T-cell (primary cell): ENCODE measurements at places on chromosomes 6 and 20.

DNA sequence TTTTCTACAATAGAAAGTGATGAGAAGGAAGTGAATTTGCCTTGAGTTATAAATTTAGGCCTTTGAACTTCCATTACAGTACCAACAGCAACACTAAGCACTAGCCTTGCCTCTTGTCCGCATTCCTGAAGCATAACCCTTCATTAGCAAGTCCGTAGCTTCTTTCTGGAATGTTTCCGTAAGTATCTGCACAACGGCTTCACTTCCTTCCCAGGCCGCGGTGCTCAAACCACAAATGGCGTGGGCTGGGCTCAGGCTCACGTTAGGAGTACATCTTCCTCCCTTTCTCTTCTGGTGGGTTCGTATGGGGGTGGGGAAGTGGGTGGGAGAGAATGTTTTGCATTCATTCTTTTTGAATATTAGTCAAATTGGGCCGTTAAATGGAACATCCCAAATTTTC lies 193.8 kb upstream of the SNX9 start:
- DNase-seq: no peak
- no peaks in the 10 kb centered on the region for H3K27me3 ChIP-seq
- H3K4me1 ChIP-seq: no peaks in the 10 kb centered on the region
- no peak overlapping the region for H3K4me3 ChIP-seq
- no peaks in the 10 kb centered on the region for H3K36me3 ChIP-seq
- H3K27ac ChIP-seq: no peak overlapping the region

DNA sequence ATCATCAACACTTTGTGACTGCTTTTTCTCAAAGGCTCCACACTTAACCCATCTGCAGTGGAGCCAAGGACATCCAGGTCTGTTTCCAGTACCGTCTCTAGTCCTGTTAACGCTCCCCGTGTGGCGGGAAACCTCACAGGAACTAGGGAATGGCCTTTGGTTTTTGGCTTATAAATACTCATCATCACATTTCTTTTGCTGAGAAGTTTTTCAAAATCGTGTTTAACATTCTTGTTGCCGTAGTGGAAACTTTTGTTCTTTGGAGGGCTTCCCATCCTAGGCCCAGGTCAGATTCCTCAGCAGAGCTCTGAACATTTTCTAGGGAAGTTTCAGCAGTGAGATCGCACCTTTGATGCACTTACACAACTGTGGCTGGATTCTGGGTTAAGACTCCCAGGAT lies 24.6 kb downstream of the DAAM2 start:
- no peak overlapping the region for H3K4me3 ChIP-seq
- no peak overlapping the region for H3K27ac ChIP-seq
- DNase-seq: no peak
- no peaks in the 10 kb centered on the region for H3K4me1 ChIP-seq

DNA sequence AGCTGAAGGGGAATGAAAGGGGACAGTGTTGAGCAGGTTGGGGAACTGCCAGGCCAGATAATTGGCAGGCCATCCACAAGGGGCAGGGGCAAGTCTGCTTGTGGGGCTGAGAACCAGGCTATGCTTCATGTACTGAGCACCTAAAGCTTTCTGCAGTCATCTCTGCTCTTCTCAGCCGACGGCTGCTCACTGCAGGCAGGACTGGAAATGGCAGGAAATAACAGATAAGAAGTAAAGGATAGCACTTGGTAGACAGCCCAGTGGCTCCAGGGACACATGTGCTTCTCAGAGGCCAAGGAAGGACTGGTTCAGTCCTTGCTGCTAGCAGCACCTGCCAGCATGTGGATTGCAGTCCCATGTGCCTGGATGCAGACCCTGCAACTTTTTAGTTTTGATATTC lies 89.8 kb downstream of the CD164 start:
- H3K27ac ChIP-seq: no peak overlapping the region
- H3K4me3 ChIP-seq: no peak overlapping the region
- DNase-seq: no peak
- no peaks in the 10 kb centered on the region for H3K27me3 ChIP-seq
- no peaks in the 10 kb centered on the region for H3K4me1 ChIP-seq

GRCh38 chr20:33394718-33395117 lies 6.6 kb downstream of the CDK5RAP1 start:
- H3K36me3 ChIP-seq: no peaks in the 10 kb centered on the region
- H3K4me1 ChIP-seq: no peaks in the 10 kb centered on the region
- DNase-seq: no peak
- no peak overlapping the region for H3K4me3 ChIP-seq
- no peaks in the 10 kb centered on the region for H3K27me3 ChIP-seq

GRCh38 chr6:162873537-162873936 lies 145.8 kb downstream of the PACRG start:
- no peak overlapping the region for H3K4me3 ChIP-seq
- H3K27ac ChIP-seq: no peak overlapping the region
- no peaks in the 10 kb centered on the region for H3K27me3 ChIP-seq
- H3K36me3 ChIP-seq: no peaks in the 10 kb centered on the region
- no peaks in the 10 kb centered on the region for H3K4me1 ChIP-seq
- no peak for DNase-seq

GRCh38 chr6:16712931-16713484 lies 48.3 kb downstream of the ATXN1 start:
- no peaks in the 10 kb centered on the region for H3K27me3 ChIP-seq
- peak overlapping the region; percentile 84 for H3K27ac ChIP-seq
- H3K36me3 ChIP-seq: no peaks in the 10 kb centered on the region
- peak overlapping the region; percentile 30 for H3K4me3 ChIP-seq
- no peak for DNase-seq
- H3K4me1 ChIP-seq: no peaks in the 10 kb centered on the region

DNA sequence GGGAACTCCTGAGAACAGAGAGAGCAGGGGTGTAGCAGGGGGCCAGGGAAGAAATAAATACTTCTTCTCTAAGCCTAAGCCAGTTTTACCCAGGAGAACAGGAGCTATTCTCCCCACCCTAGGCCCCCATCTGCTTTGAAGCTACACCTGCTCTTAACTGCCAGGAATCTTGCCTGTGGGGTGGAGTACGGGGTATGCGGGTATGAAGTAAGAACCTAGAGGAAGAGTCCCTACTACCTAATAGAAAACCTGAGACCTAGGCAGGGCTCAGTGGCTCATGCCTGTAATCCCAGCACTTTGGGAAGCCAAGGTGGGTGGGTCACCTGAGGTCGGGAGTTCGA lies 1.5 kb downstream of the SLC29A1 start:
- no peak for DNase-seq
- H3K27ac ChIP-seq: no peak overlapping the region
- no peaks in the 10 kb centered on the region for H3K27me3 ChIP-seq

- DNase-seq: no peak
- no peak overlapping the region for H3K27ac ChIP-seq
- H3K4me3 ChIP-seq: no peak overlapping the region
- no peaks in the 10 kb centered on the region for H3K27me3 ChIP-seq
- H3K36me3 ChIP-seq: no peaks in the 10 kb centered on the region
Observed at GRCh38 chr20:8067082-8067481, 47.5 kb upstream of the TMX4 start.

DNA sequence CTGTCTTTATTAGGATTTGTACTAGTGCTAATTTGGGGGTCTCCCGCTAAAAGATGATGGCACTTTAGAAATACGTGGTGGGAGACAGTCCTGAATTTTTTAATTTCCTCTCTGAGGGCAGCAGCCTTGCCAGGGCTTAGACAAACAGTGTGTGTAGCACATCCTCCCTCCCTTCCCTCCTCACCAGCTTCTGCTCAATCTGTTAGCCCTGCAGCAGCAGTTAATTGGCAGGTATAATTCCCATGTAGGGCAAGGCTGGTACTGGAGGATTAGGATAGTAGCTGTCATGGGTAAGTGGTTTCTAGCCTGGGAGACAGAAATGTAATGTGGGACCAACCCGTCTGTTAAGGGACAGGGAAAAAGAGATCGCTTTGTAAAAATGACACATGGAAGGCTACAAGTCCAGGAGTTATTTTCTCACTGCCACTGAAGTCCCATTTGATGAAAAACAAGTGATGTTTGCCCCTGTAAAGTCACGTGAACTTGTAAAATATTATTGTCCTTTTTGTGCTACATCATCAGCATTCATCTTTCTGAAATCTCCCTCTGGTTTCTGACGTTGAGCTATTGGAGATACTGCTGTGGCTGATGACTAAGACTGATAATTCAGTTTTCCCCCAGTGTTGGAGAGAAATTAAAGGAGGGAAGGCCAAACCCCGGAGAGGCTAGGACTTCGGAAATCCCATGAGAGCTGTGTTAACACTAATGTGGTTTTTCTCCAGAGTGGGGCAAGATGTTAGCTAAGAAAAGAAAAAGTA lies 40.6 kb downstream of the CTNNBL1 start:
- DNase-seq: no peak
- no peaks in the 10 kb centered on the region for H3K4me1 ChIP-seq
- no peaks in the 10 kb centered on the region for H3K27me3 ChIP-seq
- H3K4me3 ChIP-seq: no peak overlapping the region
- H3K36me3 ChIP-seq: peaks cover 7% of the 10 kb centered on the region

DNA sequence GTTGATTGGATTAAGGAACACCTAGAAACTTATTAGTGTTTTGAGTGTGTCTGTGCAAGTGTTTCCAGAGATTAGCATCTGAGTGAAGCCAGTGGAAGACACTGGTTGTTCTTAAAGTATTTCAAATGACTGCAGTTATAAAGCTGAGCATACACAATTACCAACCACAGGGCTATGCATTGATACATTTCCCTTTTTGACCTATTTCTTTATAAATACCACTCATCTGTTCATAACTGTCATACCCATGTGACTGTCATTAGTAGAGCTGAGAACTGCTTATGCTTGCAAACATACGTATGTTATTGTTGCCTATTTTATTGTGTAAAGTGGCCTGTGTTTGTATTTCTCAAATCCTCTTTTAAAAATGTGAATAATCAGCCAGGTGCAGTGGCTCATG lies 15.3 kb upstream of the ZC3H12D start:
- H3K36me3 ChIP-seq: no peaks in the 10 kb centered on the region
- no peak overlapping the region for H3K4me3 ChIP-seq
- no peak overlapping the region for H3K27ac ChIP-seq
- H3K27me3 ChIP-seq: no peaks in the 10 kb centered on the region

- no peak overlapping the region for H3K27ac ChIP-seq
- H3K27me3 ChIP-seq: no peaks in the 10 kb centered on the region
- H3K36me3 ChIP-seq: no peaks in the 10 kb centered on the region
Observed at GRCh38 chr20:32051720-32052089, 337 bp upstream of the HCK start.

DNA sequence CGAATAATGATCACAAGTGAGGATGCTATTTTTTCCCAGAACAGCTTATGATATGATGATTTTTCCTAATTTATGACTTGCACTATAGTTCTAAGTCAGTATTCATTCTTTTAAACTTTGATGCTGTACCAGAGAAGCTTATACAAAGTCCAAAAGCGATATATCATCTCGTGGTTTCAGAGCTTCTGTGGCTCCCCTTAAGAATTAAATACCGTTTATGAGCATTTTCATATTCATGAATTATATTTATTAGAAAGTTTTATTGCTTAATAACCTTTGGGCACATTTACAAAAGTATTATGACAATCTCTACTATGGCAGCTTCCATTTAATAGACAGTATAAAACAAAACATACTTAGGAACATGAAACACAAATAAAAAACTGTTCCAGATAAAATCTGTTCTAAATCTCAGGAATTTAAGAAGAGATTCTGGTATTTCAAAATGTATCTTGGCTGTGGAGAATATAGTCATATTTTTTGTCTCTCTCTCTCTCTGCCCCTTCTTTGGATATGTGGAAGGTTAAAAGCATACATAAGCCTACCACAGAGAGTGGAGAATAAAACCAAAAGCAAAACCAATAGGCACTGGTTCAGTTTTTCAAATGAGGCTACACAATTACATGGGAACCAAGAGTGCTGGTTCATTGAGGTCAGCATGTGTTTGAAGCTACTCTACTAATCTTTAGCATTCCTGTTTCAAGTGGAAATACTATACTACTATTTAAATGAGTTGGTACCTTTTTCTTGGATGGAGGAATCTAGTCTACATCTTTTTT lies 884.5 kb upstream of the GJE1 start:
- no peaks in the 10 kb centered on the region for H3K4me1 ChIP-seq
- no peaks in the 10 kb centered on the region for H3K27me3 ChIP-seq
- H3K27ac ChIP-seq: no peak overlapping the region
- DNase-seq: no peak
- no peak overlapping the region for H3K4me3 ChIP-seq
- H3K36me3 ChIP-seq: no peaks in the 10 kb centered on the region

GRCh38 chr6:127952831-127953230 lies 52.0 kb upstream of the THEMIS start:
- H3K27ac ChIP-seq: no peak overlapping the region
- no peaks in the 10 kb centered on the region for H3K27me3 ChIP-seq
- H3K4me1 ChIP-seq: peaks cover 30% of the 10 kb centered on the region
- H3K4me3 ChIP-seq: no peak overlapping the region

DNA sequence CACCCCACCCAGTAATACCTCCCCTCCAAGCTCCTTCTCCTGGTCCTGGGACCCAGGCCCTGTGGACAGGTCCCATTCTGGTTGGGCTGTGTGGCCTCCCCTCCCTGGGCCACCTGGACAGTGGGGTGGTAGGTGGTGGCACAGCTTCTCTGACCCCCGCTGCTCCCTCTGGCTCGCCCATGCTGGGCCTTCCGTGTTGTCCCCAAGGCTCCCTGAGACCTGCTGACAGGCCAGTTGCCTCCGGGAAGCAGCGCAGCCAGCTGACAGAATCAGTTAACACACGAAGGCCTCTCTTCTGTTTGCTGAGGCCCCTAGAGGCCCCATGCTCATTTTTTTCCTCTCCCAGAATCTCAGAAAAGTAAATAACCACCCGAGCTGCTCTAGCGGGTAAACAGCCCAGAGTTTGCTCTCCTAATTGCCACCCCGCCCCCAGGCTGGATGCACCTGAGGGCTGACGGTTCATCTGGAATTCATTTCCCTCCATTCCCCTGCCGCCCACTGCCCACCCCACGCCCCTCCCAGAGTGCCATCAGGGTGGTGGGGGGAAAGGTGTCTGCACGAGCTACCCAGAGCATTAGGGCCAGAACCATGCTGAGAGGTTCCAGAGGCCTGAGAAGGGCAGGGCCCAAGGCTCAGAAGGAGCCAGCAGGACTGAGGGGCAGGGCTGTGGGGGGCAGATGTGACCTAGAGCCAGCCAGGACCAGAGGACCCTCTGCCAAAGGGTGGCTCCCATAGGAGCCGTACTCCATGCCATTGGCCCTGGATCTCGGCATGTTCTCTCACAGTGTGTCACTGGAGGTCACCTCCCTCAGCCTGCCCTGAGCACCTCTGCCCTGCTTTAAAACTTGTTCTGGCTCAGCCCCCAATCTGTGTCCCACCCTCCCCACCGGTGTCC lies 157.5 kb downstream of the GRM4 start:
- H3K36me3 ChIP-seq: no peaks in the 10 kb centered on the region
- no peak overlapping the region for H3K27ac ChIP-seq
- no peak for DNase-seq

GRCh38 chr6:135097172-135097571 lies 42.5 kb upstream of the HBS1L start:
- no peaks in the 10 kb centered on the region for H3K27me3 ChIP-seq
- no peaks in the 10 kb centered on the region for H3K36me3 ChIP-seq
- no peak overlapping the region for H3K4me3 ChIP-seq
- DNase-seq: no peak
- H3K27ac ChIP-seq: no peak overlapping the region

DNA sequence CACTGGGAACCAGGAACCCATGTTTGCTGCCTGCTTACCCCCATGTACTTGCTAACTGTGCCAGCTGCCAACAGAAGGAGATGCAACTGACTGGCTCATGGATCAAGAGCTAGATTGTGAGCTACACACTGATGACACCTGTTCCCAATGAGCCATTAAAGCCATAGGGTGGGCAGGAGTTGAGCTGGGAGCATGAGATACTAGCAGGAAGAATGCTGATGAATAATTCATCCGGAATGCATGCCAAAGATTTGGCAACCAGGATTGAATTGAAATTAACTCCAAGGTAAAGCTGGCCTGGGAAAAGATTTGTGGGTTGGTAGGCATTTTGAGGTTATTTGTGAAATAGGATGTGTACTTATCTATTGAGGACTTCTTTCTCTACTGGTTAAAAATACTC lies 631.1 kb downstream of the KIF16B start:
- H3K27ac ChIP-seq: no peak overlapping the region
- no peak for DNase-seq
- H3K4me3 ChIP-seq: no peak overlapping the region
- H3K4me1 ChIP-seq: no peaks in the 10 kb centered on the region
- no peaks in the 10 kb centered on the region for H3K27me3 ChIP-seq
